Smooth muscle cell of bladder (primary cell): ENCODE measurements at places on chromosomes 2 and 18. TPM values are rescaled to one million over a fixed set of nuclear protein-coding genes. Genes with fewer than 3 reads are reported as not detected.

The PTPRN gene
- 6.4 and 57.0 TPM in 2 replicates for total RNA-seq

The PARD3B gene
- 16.5 and 19.1 TPM in 2 replicates for total RNA-seq

The DLX1 gene
- total RNA-seq: not detected in 2 replicates

The KCNF1 gene
- total RNA-seq: 0.14 TPM in 1 of 2 replicates, not detected in the other

The TMEM17 gene
- total RNA-seq: 1.8 and 2.7 TPM in 2 replicates

The DSG1 gene
- not detected in 2 replicates for total RNA-seq

The PRADC1 gene
- total RNA-seq: 10.9 and 11.5 TPM in 2 replicates

The TDRD15 gene
- total RNA-seq: not detected in 2 replicates

The PDE1A gene
- total RNA-seq: 27.2 and 42.4 TPM in 2 replicates

The ELOA2 gene
- total RNA-seq: under 0.01 TPM in 1 of 2 replicates, not detected in the other

The CCDC68 gene
- 6.9 and 27.0 TPM in 2 replicates for total RNA-seq

The NPAS2 gene
- total RNA-seq: 4.8 and 5.8 TPM in 2 replicates

The PER2 gene
- 2.0 and 2.8 TPM in 2 replicates for total RNA-seq

The ATOH8 gene
- 29.3 and 72.5 TPM in 2 replicates for total RNA-seq

The MCEE gene
- total RNA-seq: 23.0 and 24.7 TPM in 2 replicates

The IL36A gene
- total RNA-seq: not detected in 2 replicates

The RAX gene
- not detected in 2 replicates for total RNA-seq

The SPDYA gene
- total RNA-seq: 0.71 and 1.4 TPM in 2 replicates

The FER1L5 gene
- total RNA-seq: 1.3 and 1.4 TPM in 2 replicates

The GAD1 gene
- 0.09 and 0.28 TPM in 2 replicates for total RNA-seq

The AQP12B gene
- total RNA-seq: not detected in 2 replicates

The CFC1 gene
- total RNA-seq: not detected in 2 replicates

The LRP2 gene
- total RNA-seq: not detected in 2 replicates

The ADAM23 gene
- 6.3 and 8.2 TPM in 2 replicates for total RNA-seq

The EDAR gene
- not detected in 2 replicates for total RNA-seq

The CENPA gene
- total RNA-seq: 1.00 and 1.5 TPM in 2 replicates

The ABHD1 gene
- not detected in 2 replicates for total RNA-seq

The UGT1A1 gene
- not detected in 2 replicates for total RNA-seq

The EML6 gene
- total RNA-seq: 1.8 and 5.5 TPM in 2 replicates

The ALKAL2 gene
- total RNA-seq: 0.43 TPM in 1 of 2 replicates, not detected in the other

The EFEMP1 gene
- total RNA-seq: 624 and 1,445 TPM in 2 replicates

The GPR75 gene
- total RNA-seq: 0.71 and 0.74 TPM in 2 replicates

The CSRNP3 gene
- 0.57 and 0.74 TPM in 2 replicates for total RNA-seq
